ENCODE measurements at places on chromosomes 5 and 9. TPM values are rescaled to one million over a fixed set of nuclear protein-coding genes. Genes with fewer than 3 reads are reported as not detected.
A peak's percentile ranks its signal among the peaks of the same experiment; 100 is the strongest.

Gene PCSK1
- polyA plus RNA-seq = 0.97 TPM

- DNase-seq = peak; percentile 37
Measured at GRCh38 chr9:135330307-135330631, 149.3 kb upstream of the PPP1R26 start.

Gene RAB3C
- 14.7 TPM for polyA plus RNA-seq

GRCh38 chr9:124496075-124496449, 11.1 kb downstream of the NR5A1 start:
- no peak for DNase-seq

- DNase-seq = no peak
Measured at GRCh38 chr5:95048628-95049027, 236.3 kb downstream of the MCTP1 start.
